ENCODE measurements at places on chromosomes 5 and 9. TPM values are rescaled to one million over a fixed set of nuclear protein-coding genes. Genes with fewer than 3 reads are reported as not detected.

Gene INVS
- total RNA-seq, result 17.7 TPM

DNA sequence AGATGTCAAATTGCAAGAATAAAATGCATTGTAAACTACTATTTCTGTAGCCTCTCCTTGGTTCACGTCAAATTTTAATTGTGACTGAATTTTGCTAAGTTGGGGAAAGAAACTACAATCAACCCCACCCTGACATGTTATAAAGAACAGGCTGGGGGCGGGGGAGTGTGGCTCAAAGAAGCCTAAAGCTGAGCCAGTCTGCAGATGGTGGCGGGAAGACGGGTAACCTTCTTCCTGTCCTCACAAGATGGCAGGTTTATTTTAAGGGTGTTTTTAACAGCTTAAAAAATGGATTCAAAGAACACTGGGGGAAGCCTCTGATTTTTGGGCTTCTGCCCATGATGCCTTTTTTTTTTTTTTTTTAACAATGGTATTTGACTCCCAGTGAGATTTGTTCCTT, 68.5 kb upstream of the MELK start:
- H3K36me3 ChIP-seq, result no peaks in the 10 kb centered on the region
- H3K4me3 ChIP-seq, result no peak overlapping the region
- H3K27ac ChIP-seq, result no peak overlapping the region
- no peaks in the 10 kb centered on the region for H3K4me1 ChIP-seq

GRCh38 chr5:23613566-23613965, 106.2 kb downstream of the PRDM9 start:
- no peaks in the 10 kb centered on the region for H3K27me3 ChIP-seq
- no peaks in the 10 kb centered on the region for H3K4me1 ChIP-seq
- H3K36me3 ChIP-seq, result no peaks in the 10 kb centered on the region
- H3K27ac ChIP-seq, result no peak overlapping the region

- H3K36me3 ChIP-seq, result no peaks in the 10 kb centered on the region
- DNase-seq, result no peak
- no peak overlapping the region for H3K4me3 ChIP-seq
- H3K27me3 ChIP-seq, result no peaks in the 10 kb centered on the region
- no peak overlapping the region for H3K27ac ChIP-seq
Observed at GRCh38 chr5:92758552-92758951, 822.5 kb downstream of the NR2F1-AS1 start.

DNA sequence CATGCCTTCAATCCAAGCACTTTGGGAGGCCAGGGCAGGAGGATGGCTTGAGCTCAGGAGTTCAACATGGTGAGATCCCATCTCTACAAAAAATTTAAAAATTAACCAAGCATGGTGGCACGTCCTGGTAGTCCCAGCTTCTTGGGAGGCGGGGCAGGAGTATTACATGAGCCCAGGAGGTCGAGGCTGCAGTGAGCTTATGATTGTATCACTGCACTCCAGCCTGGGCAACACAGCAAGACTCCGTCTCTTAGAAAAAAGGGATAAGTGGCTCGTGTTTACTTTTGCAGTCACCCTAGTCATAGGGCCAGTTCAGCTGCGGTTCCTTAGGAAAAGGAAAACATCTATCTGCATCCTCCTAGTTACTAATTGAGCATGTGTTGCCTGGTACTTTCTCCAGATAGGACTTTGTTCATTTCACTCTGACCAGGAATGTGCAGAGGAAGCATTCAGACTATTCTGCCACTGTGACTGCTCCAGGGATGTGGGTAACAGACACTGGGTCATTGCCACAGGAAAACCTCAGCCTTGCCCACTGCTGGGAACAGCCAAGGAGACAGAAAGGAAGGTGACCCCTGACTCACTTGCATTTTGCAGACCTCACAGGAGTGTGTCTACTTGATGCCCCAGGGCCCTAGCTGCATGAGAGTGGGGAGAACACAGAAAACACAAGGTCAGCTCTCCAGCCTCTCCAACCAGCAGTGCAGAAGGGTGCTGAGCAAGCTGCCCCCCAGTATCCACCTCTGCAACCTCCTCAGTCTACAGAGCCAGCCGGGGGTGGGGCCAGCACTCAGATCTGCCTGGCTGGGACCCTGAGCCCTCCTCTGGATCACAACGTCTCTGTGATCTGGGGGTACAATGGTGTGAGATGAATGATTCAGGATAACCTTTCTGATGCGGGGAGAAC, 33.9 kb upstream of the ALDH1B1 start:
- no peaks in the 10 kb centered on the region for H3K36me3 ChIP-seq
- no peaks in the 10 kb centered on the region for H3K27me3 ChIP-seq
- no peaks in the 10 kb centered on the region for H3K4me1 ChIP-seq
- H3K27ac ChIP-seq, result no peak overlapping the region
- DNase-seq, result no peak
- no peak overlapping the region for H3K4me3 ChIP-seq

DNA sequence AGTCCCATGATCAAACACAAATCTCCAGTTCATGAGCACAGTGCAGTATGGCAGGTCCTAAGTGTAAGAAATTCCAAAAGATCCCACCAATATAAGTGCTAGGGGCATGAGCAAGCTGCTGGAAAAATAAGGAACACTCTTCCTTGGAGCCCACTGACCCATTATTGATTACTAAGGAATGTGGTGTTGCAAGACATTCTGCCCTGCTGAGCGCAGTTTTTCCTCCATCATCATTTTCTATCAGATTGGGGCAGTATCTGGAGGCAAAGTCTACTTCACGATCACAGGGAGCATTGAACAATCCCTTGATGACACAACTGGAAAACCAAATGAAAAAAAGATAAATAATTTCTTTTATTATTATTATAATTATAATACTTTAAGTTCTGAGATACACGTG, 129.2 kb downstream of the UGCG start:
- H3K27me3 ChIP-seq, result no peaks in the 10 kb centered on the region
- no peaks in the 10 kb centered on the region for H3K36me3 ChIP-seq
- H3K4me3 ChIP-seq, result no peak overlapping the region
- H3K4me1 ChIP-seq, result peaks cover 7% of the 10 kb centered on the region
- H3K27ac ChIP-seq, result no peak overlapping the region

DNA sequence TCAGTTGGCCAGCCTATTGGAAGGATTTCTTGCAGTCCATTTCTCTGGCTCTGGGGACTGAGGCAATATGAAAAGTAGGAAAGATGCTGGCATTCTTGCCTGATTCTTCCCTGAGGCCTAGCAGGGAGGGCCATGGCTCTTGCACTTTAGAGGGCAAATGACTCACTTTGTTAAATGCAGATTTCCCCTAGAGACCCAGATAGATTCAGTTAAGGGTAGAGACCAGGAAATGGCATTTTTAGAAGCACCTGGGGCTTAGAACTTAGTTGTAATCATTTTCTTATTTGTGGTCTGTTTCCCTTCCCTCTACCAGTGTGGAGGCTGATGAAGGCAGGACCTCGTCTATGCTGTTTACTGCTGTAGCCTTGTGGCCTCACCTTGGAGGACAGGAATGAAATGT, 112.8 kb upstream of the NR3C1 start:
- no peaks in the 10 kb centered on the region for H3K27me3 ChIP-seq
- no peaks in the 10 kb centered on the region for H3K4me1 ChIP-seq
- H3K36me3 ChIP-seq, result no peaks in the 10 kb centered on the region
- no peak overlapping the region for H3K4me3 ChIP-seq

- no peak overlapping the region for H3K4me3 ChIP-seq
- no peaks in the 10 kb centered on the region for H3K36me3 ChIP-seq
- DNase-seq, result no peak
- H3K4me1 ChIP-seq, result no peaks in the 10 kb centered on the region
Observed at GRCh38 chr5:140488914-140489313, 58.5 kb upstream of the EIF4EBP3 start.

All from prostate gland (tissue), 2 donors.